ENCODE measurements at places on chromosomes 4 and X.

DNA sequence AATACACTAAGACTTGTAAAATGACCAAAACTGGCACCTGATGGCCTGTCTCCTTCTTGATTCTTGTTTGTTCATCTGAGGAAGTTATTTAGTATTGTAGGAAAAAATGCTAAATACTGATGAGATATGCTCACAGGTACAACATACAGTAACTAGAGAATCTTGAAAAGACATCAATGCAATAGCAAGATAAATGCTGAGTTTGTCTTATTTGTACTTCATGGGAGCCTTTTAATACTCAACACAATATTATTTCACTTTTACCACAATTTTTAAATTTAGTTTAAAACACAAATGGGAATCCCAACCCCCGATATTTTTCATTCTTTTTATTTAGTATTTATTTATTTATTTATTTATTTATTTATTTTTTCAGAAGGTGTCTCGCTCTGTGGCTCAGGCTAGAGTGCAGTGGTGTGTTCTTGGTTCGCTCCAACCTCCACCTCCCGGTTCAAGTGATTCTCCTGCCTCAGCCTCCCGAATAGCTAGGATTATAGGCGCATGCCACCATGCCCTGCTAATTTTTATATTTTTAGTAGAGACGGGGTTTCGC, 12.1 kb downstream of the HHIP start:
- no peak for DNase-seq

DNA sequence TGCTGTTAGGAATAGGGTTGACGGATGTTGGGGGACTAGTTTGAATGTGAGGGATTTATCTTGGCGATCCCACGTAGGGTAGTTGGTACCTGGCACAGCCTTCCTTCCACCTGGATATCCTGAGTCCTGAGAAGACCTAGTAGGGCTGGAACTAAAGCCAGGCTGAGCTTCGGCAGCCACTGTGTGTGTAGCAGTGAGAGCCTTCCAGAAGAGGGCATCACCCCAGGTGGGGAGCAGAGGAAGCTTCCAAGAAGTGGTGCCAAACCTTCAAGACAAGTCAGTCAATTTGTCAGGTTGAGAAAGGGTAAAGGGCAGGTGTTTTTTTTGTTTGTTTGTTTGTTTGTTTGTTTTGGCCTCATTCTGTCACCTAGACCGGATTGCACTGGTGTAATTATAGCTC, 1.2 kb upstream of the FGFBP2 start:
- DNase-seq, result no peak

- no peak for DNase-seq
Measured at GRCh38 chr4:153076861-153077260, 127.4 kb upstream of the TRIM2 start.

GRCh38 chr4:81659051-81659450, 187.3 kb upstream of the RASGEF1B start:
- no peak for DNase-seq

DNA sequence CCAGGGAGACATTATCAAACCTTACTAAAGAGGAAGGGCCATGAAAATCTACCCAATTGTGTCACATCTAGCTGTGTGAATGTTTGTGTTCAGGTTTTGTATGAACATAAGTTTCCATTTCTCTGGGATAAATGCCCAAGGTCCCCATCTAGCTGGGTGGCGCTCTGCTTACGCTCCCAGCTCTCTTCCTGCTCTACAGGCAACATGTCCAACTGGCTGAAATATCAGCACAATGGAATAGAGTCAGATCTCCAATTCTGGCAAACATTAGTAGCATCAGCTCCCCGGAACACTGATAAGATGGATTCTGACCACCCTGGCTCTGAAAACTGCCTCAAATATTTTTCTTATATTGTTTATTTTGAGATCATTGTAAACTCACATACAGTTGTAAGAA, 74.8 kb downstream of the IRF2 start:
- no peak for DNase-seq

- no peak for DNase-seq
Measured at GRCh38 chrX:118948270-118948669, 26.1 kb upstream of the LONRF3 start.

- DNase-seq, result no peak
Measured at GRCh38 chr4:95956094-95956493, 116.2 kb downstream of the PDHA2 start.

GRCh38 chr4:4377732-4378460, 9.0 kb upstream of the NSG1 start:
- no peak for DNase-seq

DNA sequence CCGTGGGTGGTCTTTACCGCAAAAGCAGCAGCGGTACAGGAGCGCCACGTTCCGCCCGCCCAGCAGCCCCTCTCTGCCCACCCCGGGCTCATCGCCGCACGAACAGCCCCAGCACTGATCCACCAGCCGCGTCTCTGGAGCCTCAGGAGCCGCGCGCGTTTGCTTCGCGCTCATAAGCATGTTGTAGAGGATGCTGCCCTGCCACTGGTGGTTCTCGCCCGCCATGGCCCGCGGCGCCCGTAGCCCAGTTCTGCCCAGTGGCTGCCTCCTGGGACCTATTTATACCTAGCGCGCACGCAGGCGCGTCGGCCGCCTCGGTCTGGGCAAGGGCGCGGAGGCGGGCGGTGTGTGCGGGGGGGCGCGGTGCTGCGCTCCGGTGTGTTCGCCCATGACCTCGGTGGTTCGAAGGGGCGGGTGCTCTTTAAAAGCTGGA, at the start of gene NR0B1:
Gene NR0B1, minus strand, starts transcription at position 252 of the 433 bp plus-strand sequence. Its CDS starts 27 bp downstream, at position 225.
- DNase-seq, result no peak

DNA sequence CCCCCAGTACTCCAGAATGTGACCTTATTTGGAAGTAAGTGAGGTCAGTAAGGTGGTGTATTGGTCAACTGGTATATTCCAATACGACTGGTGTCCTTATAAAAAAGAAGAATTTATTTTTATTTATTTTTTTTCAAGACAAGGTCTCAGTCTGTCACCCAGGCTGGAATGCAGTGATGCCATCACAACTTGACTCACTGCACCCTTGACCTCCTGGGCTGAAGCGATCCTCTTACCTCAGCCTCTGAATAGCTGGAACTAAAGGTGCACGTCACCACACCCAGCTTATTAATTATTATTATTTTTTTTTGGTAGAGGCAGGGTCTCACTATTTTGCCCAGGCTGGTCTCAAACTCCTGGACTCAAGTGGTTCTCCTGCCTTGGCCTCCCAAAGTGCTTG, 115.1 kb upstream of the PITX2 start:
- no peak for DNase-seq

DNA sequence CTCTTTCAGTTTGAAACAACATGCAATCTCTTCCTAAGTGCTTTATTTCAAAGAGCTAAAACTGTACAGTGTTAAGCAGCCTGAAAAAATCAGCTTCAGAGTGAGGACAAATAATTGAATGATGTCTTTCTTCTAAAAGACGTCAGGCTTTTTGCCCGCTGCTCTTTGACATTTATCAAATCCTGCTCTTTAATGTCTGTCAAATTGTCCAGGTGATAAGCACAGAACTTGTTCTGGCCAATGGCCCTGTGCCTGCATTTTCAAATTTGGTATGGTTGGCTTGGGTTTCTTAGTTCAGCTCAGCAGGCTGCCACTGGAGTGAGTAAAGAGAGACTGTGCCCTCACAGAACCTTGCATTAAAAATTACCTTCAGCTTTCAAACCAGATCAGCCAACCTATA, 712.9 kb upstream of the LCORL start:
- DNase-seq, result no peak

DNA sequence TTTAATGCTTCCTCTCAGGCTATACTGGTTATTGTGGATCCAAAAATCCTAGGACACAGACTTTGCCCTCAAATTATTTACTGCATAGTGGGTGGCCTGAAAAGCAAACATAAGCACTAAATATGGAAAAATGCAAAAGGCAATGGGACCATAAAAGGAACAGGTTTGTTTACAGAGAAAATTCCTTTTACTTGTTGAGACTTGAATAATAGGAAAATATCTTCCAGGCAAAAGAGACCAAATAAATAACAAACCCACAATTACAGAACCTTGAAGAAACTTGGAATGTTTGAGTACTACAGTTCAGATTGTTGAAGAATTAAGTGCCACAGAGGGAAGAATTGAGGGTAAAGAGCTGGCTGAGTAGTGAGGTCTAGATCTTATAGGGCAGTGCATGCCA, 711.0 kb downstream of the C4orf33 start:
- no peak for DNase-seq

DNA sequence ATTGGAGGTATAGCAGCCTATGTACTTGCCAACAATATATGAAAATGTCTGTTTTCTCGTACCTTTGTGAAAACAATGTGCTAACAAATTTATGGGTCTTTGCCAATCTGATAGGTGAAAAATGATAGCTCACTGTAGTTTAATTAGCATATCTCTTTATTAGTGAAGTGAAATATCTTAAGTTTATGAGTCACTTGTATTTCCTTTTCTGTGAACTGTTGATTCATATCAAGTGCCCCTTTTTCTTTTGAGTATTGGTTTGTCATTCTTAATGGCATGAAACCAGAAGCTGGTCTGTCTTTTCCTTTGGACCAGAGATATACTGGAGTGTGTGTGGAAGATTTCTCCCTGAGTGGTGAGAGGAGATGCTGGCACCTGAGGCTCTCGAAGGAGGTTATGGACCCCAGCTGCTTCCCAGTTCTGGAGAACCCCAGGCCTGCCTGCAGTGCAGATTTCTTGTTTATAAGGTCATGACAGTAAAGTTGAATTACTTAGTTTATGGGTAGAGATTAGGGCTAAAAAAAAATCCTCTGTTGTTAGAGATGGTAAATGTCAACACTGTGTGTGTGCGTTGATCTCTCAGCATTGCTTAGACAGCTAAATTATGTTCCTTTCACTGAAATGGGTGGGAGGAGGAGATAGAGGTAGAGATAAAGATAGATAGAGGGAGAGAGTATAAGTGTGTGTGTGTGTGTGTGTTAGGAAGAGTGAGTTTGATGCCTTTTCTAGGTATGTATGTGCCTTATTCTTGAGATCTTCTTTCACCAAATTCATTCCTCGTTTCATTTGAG, 89.9 kb downstream of the REPS2 start:
- DNase-seq, result no peak

DNA sequence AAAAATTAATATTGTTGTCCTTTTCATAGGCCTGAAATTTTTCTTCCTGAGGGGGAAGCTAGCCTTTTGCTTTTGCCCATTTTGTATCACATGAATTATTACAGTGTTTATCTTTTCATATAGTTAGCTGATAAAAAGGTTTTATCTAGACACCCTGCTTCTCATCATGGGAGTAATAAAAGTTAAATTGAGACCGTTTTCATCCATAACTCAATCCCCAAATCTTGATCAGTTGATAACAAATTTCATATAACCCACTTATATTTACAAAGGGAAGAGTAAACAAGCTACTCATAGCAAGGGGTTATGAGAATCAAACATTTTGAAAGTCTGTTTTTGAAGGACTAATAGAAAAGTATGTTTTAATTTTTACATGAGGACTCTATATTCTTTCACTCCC, 23.5 kb upstream of the DCX start:
- DNase-seq, result no peak

- peak; percentile 8 for DNase-seq
Measured at GRCh38 chr4:121951521-121952110, at the start of gene TRPC3. Gene TRPC3 (minus strand): TSS chr4:121952060. CDS start chr4:121951680, 380 bp downstream.

GRCh38 chrX:15631637-15632036, 30.9 kb upstream of the ACE2 start:
- no peak for DNase-seq

DNA sequence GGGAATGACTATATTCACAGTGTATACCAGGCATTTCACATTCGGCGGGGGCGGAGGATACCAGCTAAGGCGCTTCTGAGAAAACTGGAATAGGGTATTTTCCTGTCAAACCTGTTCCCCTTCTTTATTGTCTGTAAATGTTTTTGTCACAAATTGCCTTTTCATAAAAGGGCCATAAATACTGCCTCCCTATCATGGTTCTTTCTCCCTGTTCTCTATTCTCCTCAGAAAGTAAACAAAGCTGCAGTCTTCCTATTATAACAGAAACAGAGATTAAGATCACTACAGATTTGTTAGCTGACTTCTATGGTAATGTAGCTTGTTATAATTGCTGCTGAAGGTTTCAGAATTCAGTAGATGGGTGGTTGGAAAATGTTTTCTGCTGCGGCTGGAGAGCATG, 32.2 kb downstream of the MID2 start:
- no peak for DNase-seq

- DNase-seq, result no peak
Measured at GRCh38 chr4:26441102-26441501, 49.2 kb downstream of the CCKAR start.

- no peak for DNase-seq
Measured at GRCh38 chrX:48910926-48911411, 477 bp downstream of the SLC35A2 start.

DNA sequence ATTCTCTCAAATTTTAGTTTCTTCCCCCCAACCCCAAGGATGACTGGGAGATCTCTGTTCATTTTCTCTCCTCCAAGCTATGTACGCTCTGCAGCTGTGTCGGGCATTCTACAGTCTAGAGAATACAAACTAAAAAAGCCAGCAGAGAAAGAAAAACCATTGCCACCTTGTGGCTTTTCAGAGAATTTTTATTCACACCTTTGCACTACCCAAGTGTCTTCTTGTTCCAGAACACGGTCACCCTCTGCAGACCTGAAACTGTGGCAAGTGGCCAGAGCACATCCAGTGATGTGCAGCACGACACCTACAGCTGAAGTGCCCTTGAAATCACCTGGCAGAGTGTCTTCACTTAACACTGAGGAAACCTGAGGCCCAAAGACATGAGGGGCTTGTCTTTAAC, 68.6 kb downstream of the CHST7 start:
- no peak for DNase-seq

DNA sequence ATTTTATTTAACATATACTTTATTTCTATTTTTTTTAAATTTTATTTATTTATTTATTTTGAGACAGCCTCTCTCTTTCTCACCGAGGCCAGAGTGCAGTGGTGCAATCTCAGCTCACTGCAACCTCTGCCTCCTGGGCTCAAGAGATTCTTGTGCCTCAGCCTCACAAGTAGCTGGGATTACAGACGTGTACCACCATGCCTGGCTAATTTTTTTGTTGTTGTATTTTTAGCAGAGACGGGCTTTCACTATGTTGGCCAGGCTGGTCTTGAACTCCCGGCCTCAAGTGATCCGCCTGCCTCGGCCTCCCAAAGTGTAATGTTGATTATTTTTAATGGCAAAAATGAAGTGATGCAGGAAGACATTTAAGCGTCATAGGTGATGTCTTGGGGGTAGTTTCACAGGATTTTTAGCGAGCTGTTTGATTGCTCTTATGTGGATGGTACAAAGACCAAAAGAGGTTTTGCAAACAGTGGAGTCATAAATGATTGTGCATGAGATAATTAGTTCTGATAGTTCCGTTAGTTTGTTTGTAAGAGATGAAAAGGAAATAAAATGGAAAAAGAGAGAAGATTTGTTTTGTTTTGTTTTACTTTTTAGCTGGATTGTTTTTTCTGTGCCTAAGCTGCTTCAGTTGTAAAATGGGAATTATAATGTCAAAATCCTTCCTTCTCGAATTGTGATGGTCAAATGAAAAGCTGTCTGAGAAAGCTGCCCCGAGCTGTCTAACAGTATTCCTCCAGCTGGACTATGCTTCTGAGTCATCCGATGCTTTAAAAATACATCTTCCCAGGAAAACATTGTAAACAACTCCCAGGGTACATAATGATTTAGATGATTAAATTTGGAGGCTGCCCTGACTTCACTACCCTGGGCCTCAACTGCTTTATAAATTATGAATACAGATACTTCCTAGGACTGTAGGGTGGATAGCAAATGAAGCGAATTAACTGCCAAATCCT, 14.7 kb downstream of the RHOH start:
- DNase-seq, result no peak
